HS-5 (cell line): ENCODE measurements at places on chromosomes 1 and 21.

DNA sequence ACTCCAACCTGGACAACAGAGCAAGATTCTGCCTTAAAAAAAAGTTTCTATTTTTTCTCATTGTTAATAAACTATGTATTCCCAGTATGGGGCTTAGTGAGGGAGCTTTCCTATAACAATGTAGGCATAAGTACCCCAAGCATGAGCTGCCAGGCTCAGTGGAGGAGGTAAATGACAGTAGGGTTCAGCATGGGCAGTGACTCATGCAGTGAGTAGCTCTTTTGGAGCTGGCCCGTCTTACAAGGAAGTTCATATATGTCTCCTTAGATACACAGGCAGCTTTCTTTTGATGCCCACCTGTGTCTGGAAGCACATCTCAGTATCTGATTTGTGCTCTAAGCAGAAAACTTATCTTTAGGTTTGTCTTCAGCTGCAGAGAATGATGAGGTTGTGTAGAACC is 57.9 kb downstream of the ZNF678 start:
- DNase-seq = no peak

DNA sequence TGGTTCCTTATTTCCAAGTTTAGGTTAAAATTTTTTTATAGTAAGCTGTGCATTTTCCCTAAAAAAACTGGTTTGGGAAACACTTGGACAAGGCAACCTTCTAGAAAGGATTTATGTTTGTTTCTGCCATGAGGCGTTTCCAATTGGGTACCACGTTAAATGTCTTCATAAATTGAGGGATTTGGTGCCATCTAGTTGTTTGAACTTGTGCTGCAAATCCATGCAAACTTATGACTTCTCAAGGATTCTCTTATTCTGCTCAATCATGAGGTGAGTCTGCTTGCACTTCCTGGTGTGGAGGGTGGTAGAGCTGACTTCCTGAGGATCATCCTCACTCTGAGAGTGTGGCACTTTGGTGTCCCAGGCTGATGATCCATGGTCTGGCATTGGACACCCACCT is 123.3 kb downstream of the PCNX2 start:
- DNase-seq = no peak

- DNase-seq = no peak
Observed at GRCh38 chr1:185376840-185377635, 60.0 kb upstream of the IVNS1ABP start.

DNA sequence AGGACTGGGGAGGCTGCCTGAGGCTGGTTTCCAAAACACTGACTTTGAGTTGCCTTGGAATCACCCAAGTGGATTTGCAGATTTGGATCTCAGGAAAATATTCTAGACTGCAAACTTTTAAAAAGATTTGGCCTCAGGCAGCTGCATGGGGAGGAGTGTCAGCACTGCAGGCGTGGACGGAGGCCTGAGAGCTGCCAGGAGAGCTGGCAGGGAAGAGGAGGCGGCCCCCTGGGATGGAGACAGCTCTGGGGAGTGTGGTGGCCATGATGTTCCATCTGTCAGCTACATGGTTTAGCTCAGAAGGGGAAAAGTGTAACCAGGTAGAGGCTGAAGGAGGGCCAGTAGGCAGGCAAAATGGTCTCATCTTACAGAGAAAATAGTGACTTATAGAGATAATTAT is 72.1 kb downstream of the VPS26C start:
- no peak for DNase-seq

- DNase-seq = no peak
Observed at GRCh38 chr1:233081735-233082134, 131.3 kb downstream of the NTPCR start.

DNA sequence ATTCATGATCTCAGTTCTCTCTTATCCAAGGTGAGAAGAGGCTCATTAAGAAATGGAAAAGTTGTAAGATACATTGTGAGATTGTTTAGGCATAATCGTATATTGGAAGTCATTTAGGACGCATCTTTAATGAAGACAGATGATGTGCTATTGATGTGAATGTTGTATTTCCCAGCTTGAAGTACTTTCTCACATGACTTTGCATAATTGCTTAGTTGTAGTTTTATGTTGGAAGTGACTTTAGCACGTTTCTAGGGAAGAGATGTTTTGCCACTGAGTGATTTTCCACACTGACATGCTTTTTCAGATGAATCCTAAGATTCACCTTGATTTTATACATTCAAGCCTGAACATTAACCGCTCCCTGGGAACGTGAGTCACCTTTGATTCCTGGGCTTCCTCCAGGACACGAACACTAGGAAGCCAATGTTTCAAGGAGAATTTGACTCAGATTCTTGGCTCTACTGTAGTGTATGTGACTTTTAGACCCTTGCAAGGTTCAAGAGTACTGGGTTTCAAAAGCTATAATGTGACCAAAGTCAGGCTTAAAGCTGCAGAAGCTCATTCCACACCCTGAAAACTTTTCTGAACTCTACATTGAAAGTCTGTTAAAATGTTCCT is 27.9 kb downstream of the ANGEL2 start:
- DNase-seq = no peak

GRCh38 chr1:231383159-231383860 is 38.8 kb downstream of the EGLN1 start:
- no peak for DNase-seq

DNA sequence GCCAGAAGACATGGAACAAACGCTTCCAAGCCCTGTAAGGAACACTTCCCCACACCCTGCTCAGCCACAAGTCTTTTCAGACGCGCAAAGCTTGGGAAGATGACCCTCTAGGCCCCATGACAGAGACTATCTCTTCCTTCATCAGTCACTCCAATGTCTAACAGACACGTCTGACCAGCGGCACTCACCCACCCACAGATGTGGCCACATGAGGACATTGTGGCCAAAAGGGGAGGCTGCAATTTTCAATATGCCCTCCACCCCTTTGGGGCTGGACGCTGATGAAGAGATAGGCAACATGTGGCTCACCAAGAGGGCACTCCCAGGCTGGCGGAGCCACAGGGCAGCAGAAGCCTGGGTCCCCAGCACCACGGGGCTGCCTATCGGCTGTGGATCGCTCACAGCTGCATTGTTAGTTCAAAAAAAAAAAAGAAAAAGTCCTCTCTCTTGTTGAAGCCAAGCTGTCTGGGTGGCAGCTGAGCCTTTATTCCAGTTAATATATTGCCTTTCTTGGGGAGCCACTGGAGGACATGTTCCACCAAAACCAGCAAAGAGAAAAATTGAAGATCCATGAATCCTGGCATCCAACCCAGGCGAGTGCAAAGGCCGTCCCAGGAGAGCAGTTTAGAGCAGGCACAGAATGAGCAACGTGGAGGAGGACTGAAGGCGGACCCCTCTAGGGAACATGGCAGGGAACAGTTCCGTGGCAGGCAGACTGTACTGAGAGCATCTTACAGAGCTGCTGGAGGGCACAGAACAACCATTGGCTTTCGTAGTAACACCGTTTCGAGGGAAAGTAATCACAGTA is 52.7 kb upstream of the GPR153 start:
- no peak for DNase-seq

DNA sequence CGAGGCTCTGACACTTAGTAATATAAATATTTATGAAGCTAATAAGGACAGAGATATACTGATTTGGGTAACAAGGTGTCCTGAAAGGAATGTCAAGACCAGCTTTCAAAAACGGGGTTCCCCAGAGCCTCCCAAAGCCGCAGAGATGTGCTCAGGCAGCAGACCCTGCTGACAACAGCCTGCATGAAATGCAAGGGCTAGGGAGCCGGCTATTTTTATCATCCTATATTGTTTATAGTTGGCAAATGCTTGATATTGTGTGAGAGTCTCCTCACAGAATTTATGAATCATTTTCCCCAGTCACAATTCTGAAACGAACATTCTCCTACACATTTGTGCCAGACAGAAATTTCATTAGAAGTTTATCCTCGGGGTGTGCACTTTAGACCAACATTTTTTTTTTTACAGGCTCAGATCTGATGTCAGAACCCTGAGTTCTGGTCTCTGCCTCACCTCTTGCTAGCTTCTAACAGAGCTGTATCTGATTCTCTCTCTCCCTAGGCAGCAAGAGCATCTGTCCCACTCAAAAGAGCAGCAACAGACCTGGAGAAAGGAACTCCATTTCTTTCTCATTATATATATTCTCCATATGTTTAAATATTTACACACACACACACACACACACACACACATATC is 302.3 kb upstream of the PLD5 start:
- no peak for DNase-seq

DNA sequence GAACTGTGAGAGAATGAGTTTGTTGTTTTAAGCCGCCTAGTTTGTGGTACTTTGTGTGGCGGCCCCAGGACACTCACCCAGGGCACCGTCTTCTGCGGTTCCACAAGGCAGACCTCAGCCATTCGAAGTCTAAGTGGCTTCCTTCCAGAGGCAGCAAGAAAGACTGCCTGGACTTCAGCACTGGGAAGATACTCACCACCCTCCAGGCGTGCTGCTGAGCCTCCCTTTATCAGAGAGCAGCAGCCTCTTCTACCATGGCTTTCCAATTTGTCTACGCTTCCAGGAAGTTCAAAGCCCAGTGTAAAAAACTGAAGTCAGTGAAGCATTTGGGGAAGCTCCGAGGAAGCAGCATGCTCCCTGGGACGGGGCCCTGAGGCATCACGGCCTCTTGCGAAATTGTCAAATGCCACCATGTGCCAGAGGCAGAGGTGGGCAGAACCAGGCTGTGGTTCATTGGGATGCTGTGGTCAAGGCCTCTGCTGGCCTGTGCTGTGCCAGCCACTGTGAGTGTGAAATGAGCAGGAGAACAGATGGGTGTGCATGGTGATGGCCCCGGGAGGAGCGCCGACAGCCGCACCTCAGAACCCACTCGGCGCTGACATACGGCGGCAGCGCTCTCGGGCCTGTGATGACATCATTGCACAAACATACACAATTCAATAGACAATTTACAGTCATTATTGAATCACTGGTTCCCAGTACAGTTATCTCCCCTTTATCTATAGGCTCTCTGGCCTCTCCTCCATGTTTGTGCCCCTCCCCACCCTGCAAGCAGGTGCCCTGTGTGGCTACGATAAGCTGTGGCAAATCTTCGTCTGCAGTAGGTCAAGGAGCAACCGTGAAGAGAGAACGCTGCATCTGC is 110.4 kb downstream of the PDE9A start:
- no peak for DNase-seq

GRCh38 chr1:207486198-207486597 is 9.8 kb upstream of the CR1 start:
- no peak for DNase-seq

DNA sequence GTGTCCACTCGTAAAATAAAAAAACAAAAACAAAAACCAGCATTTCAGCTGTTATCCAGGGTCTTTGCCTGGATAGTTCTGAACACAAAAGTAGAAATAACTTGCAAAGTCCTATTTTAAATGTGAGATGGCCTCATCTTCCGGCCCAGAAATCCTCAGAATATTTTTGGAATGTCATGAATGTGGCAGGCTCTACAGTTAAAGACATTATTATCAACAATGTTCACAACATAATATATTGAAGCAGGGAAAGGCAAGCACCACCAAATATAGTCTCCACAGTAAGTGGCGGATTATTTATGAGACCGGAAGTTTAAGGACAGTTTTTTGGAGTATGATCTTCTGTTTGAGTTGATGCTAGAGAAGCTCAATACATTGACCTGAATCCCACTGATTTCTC is 1.2 kb upstream of the C1orf198 start:
- no peak for DNase-seq

DNA sequence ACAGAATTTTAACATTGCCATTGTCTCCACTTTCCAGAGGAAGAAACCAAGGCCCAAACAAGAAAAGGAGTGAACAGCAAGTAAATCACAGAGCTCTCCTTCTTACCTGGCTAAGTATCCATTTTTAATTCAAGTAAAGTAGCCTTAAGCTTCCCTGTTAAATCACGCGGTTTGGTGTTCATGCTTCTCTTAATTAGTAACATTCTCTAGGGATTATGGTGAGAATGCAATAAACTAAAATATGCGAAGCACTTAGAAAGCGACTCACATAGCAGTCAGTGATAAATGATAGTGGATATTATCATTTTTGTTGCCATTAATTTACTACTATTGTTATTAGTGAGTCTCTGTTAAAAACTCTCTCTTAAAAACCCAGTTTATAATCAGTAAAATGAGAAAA is 630.5 kb upstream of the TMPRSS15 start:
- DNase-seq = no peak

DNA sequence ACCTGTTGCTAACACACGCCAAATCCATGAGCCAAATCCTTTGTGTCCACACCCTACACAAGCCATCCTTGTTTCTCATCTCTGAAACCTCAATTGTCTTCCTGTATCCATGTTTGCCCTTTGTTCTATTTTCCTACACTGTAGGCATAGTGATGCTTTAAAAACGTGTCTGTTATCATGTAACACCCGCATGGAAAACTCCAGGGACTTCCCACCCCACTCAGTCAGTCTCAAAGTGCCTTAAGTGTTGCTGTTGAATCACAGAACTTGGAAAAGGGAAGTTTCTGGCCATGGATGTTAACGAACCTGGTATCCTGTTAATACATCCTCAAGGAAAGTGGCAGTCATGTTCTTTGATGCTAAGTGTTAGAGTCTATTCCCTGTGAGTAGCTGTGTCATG is 9.7 kb downstream of the OR2T11 start:
- DNase-seq = no peak

DNA sequence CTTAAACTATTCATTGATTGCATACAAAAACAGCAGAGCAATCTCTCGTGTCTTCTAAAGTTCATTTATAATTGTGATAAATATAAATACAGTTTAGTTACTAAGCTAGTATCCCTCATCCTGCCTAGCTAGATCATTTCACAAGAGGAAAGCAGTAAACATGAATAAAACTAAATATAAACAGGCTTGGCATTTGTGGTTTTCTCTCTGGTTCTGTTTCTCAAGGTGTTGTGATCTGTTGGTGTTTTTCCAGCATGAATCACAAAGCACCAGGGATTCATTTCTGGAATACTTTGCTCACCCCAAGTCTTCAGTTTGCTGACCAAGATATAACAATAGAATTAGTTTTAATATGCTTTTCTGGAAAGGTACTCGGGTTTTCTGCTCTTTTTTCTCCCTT is 32.7 kb upstream of the GLIS1 start:
- DNase-seq = no peak

GRCh38 chr1:198681252-198681651 is 42.4 kb downstream of the PTPRC start:
- DNase-seq = no peak

- DNase-seq = no peak
Observed at GRCh38 chr1:167704715-167705114, 17.1 kb upstream of the MPZL1 start.

DNA sequence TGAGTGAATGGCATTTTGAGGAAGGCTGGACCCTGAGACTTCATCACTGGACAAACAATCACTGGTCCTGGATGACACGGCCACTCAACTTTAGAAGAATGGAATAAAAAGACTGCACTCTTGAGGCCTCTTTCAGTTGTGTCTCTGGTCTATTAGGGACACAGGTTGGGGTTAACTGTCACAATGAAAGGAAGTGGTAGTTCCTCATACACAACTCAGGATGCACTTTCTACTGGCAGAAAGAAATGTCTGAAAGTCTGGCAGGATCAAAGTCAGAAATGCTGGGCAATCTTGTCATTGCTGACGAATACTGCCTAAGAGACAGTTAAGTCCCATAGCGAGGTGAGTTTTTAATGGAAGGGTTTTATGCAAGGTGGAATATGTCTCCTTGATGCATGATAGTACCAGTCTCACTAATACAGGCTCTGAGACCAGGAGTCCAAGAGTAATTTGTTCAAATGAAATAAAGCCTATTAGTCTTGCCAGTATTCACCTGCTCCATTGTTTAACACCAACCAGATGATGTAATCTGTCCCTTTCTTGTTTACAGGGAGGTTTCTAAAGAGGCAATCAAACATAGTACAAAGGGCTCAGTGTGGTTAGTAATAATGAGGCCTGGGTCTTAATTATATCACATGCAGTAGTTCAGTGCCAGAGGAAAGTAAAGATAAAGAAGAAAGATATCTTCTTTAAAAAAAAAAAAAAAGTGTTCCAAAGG is 11.2 kb upstream of the RRP15 start:
- DNase-seq = no peak
